Hepatocyte (in vitro differentiated cells): ENCODE measurements at places on chromosomes 4 and X. TPM values are rescaled to one million over a fixed set of nuclear protein-coding genes. Genes with fewer than 3 reads are reported as not detected.
A peak's percentile ranks its signal among the peaks of the same experiment; 100 is the strongest.

GRCh38 chr4:146791439-146791838, 152.7 kb downstream of the POU4F2 start:
- no peak overlapping the region for H3K4me3 ChIP-seq
- no peak for DNase-seq
- H3K36me3 ChIP-seq: no peaks in the 10 kb centered on the region
- H3K27ac ChIP-seq: no peak overlapping the region

The NKX6-1 gene
- total RNA-seq: not detected in 2 replicates

DNA sequence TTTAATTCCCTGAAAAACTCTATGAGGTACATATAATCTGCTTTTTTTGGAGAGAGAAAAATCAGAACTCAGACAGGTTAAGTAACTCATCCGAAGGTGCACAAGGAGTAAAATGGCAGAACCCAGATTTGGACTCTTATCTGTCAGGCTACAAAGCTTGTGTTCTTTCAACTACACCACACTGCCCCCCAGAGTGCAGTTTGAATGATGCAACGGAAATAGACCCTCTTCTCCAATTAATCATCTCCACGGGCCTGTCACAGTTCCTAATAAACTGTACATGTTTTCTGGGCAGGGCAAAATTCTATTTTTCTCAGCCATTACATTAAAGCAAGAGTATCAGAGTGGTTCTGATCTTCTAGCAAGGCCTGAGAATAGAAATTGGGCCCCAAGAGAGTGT, 35.3 kb upstream of the DCX start:
- no peaks in the 10 kb centered on the region for H3K27me3 ChIP-seq
- no peak overlapping the region for H3K27ac ChIP-seq
- no peak overlapping the region for H3K4me3 ChIP-seq
- H3K4me1 ChIP-seq: no peaks in the 10 kb centered on the region
- H3K36me3 ChIP-seq: no peaks in the 10 kb centered on the region

The RPS6KA6 gene
- total RNA-seq: 9.3 and 11.2 TPM in 2 replicates

- peak overlapping the region; percentile 47 for H3K27ac ChIP-seq
- H3K4me3 ChIP-seq: no peak overlapping the region
- H3K27me3 ChIP-seq: no peaks in the 10 kb centered on the region
- DNase-seq: peak; percentile 47
- H3K4me1 ChIP-seq: peaks cover 12% of the 10 kb centered on the region
Measured at GRCh38 chr4:185573651-185574199, 38.4 kb upstream of the PDLIM3 start.

GRCh38 chrX:140149761-140150160, 184.4 kb upstream of the CXorf66 start:
- no peak overlapping the region for H3K4me3 ChIP-seq
- no peaks in the 10 kb centered on the region for H3K4me1 ChIP-seq
- DNase-seq: no peak
- no peaks in the 10 kb centered on the region for H3K36me3 ChIP-seq

DNA sequence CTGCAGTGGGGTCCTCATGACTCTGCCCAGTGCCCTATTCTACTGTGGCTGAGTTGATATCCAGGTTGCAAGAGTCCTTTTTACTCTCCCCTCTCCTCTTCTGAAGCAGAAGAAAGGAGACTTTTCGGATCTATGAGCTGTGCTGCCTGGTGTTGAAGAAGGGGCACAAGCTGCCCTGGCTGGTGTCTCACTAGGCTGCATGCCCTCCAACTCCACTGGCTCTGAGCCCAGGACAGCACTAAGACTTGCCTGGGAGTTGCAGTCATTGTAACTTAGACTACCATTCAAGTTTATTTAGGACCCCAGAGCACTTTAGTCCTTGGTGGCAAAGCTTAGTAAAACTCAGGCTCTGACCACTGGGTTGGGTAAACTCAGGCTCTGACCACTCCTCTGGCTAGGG, 89.4 kb downstream of the GABRB1 start:
- H3K36me3 ChIP-seq: no peaks in the 10 kb centered on the region
- H3K4me3 ChIP-seq: no peak overlapping the region
- no peaks in the 10 kb centered on the region for H3K27me3 ChIP-seq
- H3K4me1 ChIP-seq: no peaks in the 10 kb centered on the region
- no peak for DNase-seq
- no peak overlapping the region for H3K27ac ChIP-seq

The GALNTL6 gene
- total RNA-seq: 0.53 and 4.5 TPM in 2 replicates

The TEX13D gene
- total RNA-seq: not detected in 2 replicates

DNA sequence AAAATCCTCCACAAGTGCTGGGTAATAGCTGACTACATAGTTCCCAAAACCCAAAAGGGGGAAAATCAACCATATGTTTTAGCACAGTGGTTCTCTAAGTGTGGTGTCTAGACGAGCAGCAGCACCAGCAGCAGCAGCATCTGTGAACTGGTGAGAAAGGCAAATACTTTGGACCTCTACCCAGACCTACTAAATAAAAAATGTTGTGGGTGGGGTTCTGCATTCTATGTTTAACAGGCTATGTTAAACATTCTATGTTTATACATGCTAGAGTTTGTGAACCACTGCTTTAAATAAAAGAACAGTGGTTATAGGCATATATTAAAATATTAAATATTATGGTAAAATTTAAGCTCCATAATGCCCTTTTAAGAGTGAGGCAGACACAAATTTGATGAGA, 1004.9 kb upstream of the GRID2 start:
- H3K4me1 ChIP-seq: no peaks in the 10 kb centered on the region
- H3K4me3 ChIP-seq: no peak overlapping the region
- H3K27me3 ChIP-seq: no peaks in the 10 kb centered on the region
- no peak overlapping the region for H3K27ac ChIP-seq
- H3K36me3 ChIP-seq: no peaks in the 10 kb centered on the region

GRCh38 chrX:31331928-31332327, 260.1 kb upstream of the FTHL17 start:
- peak; percentile 26 for DNase-seq
- no peaks in the 10 kb centered on the region for H3K36me3 ChIP-seq
- no peaks in the 10 kb centered on the region for H3K4me1 ChIP-seq
- no peak overlapping the region for H3K4me3 ChIP-seq
- H3K27ac ChIP-seq: peak overlapping the region; percentile 47
- H3K27me3 ChIP-seq: no peaks in the 10 kb centered on the region

DNA sequence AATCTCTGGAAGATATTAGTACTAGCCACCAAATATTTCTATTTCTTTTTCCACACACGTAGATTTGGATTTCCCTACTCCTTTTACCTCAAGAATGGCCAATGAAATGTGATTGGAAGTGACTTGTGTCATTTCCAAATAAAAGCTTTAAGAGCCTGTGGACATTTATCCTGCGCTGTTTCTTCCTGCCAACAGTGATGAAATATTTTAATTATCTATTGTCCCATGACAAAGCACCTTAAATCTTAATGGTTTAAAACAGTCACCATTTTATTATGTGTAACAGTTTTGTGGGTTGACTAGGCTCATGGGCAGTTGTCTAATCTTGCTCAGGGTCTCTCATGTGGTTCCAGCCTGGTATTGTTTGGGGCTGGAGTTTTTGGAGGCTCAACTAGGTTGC, 3.5 kb upstream of the PGRMC2 start:
- no peaks in the 10 kb centered on the region for H3K27me3 ChIP-seq
- no peak overlapping the region for H3K4me3 ChIP-seq
- H3K4me1 ChIP-seq: no peaks in the 10 kb centered on the region
- no peak overlapping the region for H3K27ac ChIP-seq
- no peaks in the 10 kb centered on the region for H3K36me3 ChIP-seq

- H3K4me3 ChIP-seq: no peak overlapping the region
- H3K36me3 ChIP-seq: peaks cover 6% of the 10 kb centered on the region
- H3K4me1 ChIP-seq: no peaks in the 10 kb centered on the region
- H3K27ac ChIP-seq: no peak overlapping the region
- DNase-seq: no peak
Measured at GRCh38 chr4:2914256-2915126, 48.7 kb downstream of the NOP14 start.

The CLDN34 gene
- 0.16 TPM in 1 of 2 replicates, not detected in the other for total RNA-seq

DNA sequence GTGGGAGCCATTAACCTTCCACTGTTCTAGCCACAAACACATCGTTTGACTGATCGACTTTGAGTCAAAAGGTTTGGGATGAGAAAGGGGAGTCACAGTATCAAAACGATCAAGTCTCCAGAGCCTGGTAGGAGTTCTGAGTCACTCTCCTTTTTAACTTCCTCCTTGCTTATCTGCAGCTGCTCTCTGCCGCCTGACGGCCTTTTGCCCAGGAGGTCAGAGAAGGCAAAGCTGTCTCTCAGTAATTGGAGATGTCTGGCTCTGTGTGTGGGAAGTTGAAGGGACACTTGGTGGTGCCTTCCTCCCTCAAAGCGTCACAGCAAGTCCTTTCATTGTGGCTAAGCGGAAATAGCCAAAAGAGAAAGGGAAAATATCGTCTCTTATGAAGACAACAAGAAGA, 63.1 kb downstream of the ANOS1 start:
- H3K36me3 ChIP-seq: no peaks in the 10 kb centered on the region
- no peak overlapping the region for H3K27ac ChIP-seq
- no peaks in the 10 kb centered on the region for H3K4me1 ChIP-seq
- no peak overlapping the region for H3K4me3 ChIP-seq
- DNase-seq: peak; percentile 11

GRCh38 chrX:71068044-71068918, at the start of gene SNX12:
Gene SNX12, minus strand, starts transcription at chrX:71068334. Its CDS starts 28 bp downstream, at chrX:71068306.
- H3K4me3 ChIP-seq: peak within 1 kb of the TSS; percentile 64
- peak within 1 kb of the TSS; percentile 95 for H3K27ac ChIP-seq
- peaks cover 5% of the 10 kb centered on the region for H3K4me1 ChIP-seq
- DNase-seq: peak; percentile 92

GRCh38 chrX:117002981-117003380, 540.2 kb upstream of the CT83 start:
- DNase-seq: no peak
- no peak overlapping the region for H3K4me3 ChIP-seq
- H3K4me1 ChIP-seq: no peaks in the 10 kb centered on the region
- no peak overlapping the region for H3K27ac ChIP-seq
- H3K36me3 ChIP-seq: no peaks in the 10 kb centered on the region
- no peaks in the 10 kb centered on the region for H3K27me3 ChIP-seq

The RNF212 gene
- 3.0 and 10.4 TPM in 2 replicates for total RNA-seq

The ZNF275 gene
- total RNA-seq: 9.9 and 10.2 TPM in 2 replicates

The FAM241A gene
- 2.0 and 3.2 TPM in 2 replicates for total RNA-seq

GRCh38 chr4:123597586-123597985, 201.0 kb downstream of the SPRY1 start:
- peaks cover 17% of the 10 kb centered on the region for H3K4me1 ChIP-seq
- H3K4me3 ChIP-seq: no peak overlapping the region
- H3K36me3 ChIP-seq: no peaks in the 10 kb centered on the region
- H3K27ac ChIP-seq: no peak overlapping the region
- no peak for DNase-seq
- no peaks in the 10 kb centered on the region for H3K27me3 ChIP-seq

DNA sequence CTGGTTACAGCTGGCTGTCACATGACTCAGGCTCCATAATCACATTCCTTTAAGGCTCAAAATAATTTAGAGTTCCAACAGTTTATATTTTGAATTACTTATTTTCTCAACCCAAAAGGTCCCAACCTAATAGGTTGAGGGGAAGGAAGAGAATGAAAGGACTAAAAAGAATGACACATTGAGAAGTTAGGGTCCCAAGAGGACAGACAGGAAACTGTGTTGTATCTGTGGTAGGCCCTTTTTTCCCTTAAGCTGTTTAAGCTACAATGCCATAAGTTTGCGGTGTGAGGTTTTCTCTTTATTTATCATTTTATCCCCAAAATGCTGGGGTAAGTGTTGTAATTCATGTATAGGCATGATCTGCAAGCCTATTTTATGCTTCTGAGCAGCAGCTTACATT, 290.2 kb downstream of the ZNF674 start:
- H3K4me3 ChIP-seq: no peak overlapping the region
- peaks cover 3% of the 10 kb centered on the region for H3K4me1 ChIP-seq
- DNase-seq: no peak
- peak overlapping the region; percentile 28 for H3K27ac ChIP-seq

GRCh38 chrX:435536-436122, 48.9 kb upstream of the PPP2R3B start:
- no peaks in the 10 kb centered on the region for H3K27me3 ChIP-seq
- no peak overlapping the region for H3K27ac ChIP-seq
- H3K36me3 ChIP-seq: no peaks in the 10 kb centered on the region
- H3K4me3 ChIP-seq: no peak overlapping the region

GRCh38 chr4:81502564-81502963, 30.9 kb upstream of the RASGEF1B start:
- H3K36me3 ChIP-seq: no peaks in the 10 kb centered on the region
- no peaks in the 10 kb centered on the region for H3K4me1 ChIP-seq
- DNase-seq: no peak
- no peak overlapping the region for H3K27ac ChIP-seq
- H3K27me3 ChIP-seq: no peaks in the 10 kb centered on the region
- no peak overlapping the region for H3K4me3 ChIP-seq
